ENCODE measurements at places on chromosomes 11 and 22.

- no peak for DNase-seq
Measured at GRCh38 chr11:128942272-128942612, 429 bp downstream of the TP53AIP1 start.

- no peak for DNase-seq
Measured at GRCh38 chr22:50720301-50721256, 17.4 kb upstream of the ACR start.

GRCh38 chr22:39251762-39252460 lies 7.1 kb upstream of the PDGFB start:
- DNase-seq = no peak

DNA sequence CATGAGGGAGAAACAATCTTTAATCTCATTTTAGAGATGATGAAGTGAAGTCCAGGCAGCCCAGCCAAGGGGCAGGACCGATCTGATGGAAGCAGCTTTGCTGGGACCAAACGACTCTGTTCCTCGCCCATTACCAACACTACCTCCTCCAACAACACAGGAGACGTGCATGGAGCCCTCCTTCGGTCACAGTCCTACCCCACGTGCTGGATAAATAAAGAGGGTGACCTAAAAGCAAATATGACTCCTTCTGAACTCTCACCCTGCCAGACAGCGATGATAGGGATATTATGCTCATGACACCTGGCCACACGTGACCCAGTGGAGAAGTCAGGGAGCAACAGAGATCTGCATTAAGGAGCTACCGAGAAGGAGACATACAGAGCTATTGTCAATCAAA lies 26.0 kb downstream of the SCGB1A1 start:
- no peak for DNase-seq

GRCh38 chr11:72294616-72295395 lies 50.8 kb upstream of the PHOX2A start:
- no peak for DNase-seq

- DNase-seq = no peak
Measured at GRCh38 chr22:42664976-42665831, 16.0 kb upstream of the CYB5R3 start.

- no peak for DNase-seq
Measured at GRCh38 chr22:50087646-50088045, 2.2 kb upstream of the MOV10L1 start.

DNA sequence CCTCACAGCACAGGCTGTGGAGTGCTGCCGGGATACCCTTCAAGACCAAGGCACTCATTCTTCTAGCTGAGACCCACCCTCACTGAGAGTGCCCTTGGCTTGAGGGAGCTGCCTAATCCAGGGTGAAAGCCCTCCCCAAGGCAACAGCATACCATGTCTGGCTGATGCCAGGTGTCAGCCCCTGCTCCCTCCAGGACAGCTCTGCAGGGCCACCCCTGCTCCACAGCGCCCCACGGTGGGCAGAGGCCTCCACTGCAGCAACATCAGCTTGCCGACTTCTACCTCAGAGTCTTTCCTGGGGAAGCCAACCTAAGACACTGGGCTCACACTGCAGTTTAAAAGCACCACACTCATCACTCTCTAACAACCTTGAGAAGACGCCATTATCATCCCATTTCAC lies 29.0 kb downstream of the TTLL1 start:
- peak; percentile 19 for DNase-seq

GRCh38 chr11:88280673-88281316 lies 56.7 kb downstream of the CTSC start:
- DNase-seq = no peak

DNA sequence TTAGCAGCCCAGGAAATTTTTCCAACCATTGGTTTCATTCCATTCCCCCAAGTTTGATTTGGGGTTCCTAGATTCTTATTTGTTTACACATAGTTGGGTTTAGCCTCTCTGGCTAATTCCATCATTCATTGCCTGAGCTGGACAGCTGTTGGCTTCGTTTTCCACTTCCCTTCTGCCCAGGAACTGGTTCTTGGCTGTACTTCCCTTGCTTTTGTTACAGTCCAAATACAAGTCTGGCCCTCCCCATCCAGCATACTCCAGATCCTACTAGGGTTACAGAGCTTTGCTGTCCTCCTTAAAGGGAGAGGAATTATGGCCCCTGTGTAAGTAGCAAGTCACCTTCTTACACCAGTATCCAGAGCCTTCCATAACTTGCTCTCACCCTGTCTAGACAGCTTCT lies 356.3 kb downstream of the FAT3 start:
- no peak for DNase-seq

DNA sequence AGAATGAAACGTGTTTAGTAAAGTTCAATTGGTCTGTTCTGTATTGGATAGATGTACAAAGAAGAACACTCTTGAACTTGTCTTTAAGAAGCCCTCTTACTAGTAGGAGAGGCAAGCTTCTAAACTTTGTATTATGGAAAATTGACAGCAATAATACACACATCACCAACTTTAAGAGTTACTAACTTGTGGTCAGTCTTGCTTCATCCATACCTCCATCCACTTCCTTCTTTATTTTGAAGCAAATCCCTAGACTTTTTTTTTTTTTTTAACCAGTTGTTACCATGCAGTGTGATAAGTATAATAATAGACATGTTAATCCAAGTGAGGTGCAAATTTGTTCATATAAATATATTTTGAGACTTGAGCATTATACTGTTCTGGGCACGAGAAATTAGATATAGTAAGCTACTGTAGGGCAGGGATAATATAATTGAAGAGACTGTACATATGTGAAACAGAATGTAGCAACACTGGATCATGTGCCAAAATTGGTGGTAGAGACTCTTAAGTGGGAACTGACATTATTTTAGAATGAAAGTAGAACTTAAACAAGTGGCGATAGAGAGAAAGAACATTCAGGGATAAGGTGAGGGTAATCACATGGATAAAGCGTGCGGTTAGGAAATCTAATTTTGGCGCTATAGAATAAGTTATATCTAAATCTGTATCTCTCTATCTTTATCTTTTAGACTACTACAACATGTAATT lies 6.5 kb downstream of the FAR1 start:
- DNase-seq = no peak

GRCh38 chr22:41620589-41621098 lies at the start of gene DESI1:
DESI1 (minus strand) TSS chr22:41621043; CDS start chr22:41620839, 204 bp downstream.
- no peak for DNase-seq

GRCh38 chr11:114058871-114059277 lies 637 bp upstream of the ZBTB16 start:
- no peak for DNase-seq

DNA sequence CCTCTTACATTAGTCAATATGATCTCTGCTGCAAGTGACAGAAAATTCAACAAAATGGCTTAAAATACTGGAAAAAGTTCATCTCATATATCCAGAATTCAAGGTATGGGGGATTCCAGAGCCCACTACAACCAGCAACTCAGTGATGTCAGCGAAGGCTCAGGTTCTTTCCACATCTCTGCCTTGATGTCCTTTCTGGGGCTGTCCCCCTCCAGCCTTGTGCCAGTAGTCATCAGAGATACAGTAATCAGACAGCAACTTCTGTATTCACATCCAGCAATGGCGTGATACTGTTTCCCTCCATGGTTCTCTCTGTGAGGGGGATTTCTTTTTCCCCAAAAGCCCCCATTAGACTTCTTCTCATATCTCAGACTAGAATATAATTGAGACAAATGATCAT lies 103.4 kb upstream of the USP47 start:
- no peak for DNase-seq

DNA sequence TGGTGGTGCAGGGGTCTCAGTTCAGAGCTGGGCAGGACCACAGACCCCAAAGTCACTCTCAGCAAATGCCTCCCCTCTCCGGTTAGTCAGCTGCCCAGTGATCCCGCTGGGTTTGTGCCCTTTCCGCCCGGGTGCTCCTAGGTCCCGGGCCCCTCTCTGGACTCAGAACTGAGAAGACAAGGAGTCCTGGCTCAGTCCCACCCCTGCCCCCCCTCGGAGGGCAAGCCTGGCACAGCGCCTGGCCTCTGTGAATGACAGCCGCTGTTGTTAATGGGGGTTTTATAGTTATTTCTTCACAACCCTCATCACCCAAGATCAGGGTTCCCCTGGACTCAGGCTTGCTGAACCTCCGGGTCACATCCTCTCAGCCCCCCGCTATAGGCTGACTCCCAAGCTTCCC lies 47.6 kb downstream of the ELFN2 start:
- no peak for DNase-seq

DNA sequence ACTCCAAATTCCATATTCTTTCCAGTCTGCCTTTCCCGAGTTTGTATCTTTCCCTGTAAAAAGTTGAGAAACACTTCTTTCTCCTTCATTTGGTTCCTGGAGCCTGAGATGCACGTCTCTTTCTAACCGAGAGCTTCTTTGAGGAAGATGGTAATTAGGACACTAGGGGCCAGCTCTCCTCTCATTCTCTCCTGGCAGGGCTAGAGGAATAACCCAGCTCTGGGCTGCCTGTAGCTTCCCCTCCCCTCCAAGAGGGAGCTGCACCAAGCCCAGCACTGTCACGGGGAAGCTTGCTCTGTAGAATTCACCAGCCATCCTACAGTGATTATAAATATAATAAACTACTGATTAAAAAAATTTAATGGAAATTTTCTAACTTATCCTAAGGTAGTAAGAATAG lies 26.9 kb downstream of the UBASH3B start:
- no peak for DNase-seq

- no peak for DNase-seq
Measured at GRCh38 chr11:113457784-113458183, 17.4 kb downstream of the DRD2 start.

- DNase-seq = no peak
Measured at GRCh38 chr11:9716275-9717039, 52.6 kb downstream of the SWAP70 start.

DNA sequence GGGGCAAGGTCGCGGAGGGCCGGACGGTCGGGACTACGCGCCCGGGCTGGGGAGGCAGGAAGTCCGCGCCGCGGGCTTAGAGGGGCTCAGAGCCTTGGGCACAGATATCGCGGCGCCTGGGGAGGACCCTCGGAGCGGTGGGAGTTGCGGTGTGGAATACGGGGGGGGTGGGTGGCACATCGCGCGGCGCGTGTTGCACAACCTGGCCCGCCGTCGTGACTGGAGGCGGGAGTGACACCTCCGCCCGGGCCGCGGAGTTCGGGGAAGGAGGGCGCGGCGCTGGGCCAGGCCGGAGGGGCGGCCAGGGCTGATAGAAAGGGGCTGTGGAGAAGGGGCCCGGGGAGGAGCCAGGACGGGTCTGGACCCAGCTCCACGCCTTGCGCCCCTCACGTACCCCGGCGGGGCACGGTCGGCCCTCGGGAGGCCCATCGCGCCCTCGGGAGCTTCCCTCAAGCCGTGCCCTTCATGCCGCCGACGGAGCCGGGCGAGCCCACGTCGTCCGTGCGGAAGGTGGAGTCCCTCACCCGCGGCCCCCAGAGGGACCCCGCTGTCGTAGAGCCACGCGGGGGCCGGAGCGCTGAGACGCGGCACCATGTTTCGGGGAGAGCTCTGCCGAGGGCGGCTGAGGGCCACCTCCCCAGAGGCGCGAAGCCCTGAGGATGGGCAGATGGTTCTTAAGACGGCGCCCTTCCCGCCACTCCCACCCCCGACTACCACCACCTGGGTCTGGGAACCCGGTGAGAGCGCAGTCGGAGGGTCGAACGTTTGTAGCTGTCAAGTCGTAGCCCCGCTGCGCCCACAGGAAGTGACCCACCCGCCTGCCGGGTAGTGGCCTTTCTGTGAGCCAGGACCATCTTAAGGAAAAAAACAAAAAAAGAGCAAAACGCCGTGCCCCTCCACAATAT lies 729 bp downstream of the IL17RA start:
- no peak for DNase-seq

GRCh38 chr11:127330044-127330443 lies 329.5 kb upstream of the KIRREL3 start:
- no peak for DNase-seq

- no peak for DNase-seq
Measured at GRCh38 chr11:12685229-12685628, 11.0 kb downstream of the TEAD1 start.

DNA sequence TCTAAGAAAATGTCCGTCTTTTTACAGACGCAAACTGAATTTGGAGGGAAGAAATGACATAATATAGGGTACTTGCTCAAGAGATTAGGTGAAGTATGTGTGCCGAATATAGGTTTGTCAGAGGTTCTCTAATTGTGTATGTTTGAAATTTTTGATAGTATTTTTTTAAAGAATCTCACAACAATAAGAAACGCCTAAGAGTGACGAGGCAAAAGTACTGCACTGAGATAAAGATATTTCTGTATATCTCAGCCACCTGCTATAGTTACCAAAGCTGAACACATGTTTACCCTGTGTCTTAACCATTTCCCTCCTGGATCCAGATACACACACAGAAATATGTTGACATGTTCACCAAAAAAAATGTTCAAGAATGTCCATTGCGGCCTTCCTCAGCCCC lies 92.0 kb downstream of the PRMT3 start:
- DNase-seq = no peak

GRCh38 chr11:11975201-11976092 lies 33.0 kb downstream of the DKK3 start:
- no peak for DNase-seq
